ENCODE measurements at places on chromosomes 11 and 22.

- DNase-seq, result no peak
These were observed 65.5 kb downstream of the BCR start for GRCh38 chr22:23245799-23246136.

DNA sequence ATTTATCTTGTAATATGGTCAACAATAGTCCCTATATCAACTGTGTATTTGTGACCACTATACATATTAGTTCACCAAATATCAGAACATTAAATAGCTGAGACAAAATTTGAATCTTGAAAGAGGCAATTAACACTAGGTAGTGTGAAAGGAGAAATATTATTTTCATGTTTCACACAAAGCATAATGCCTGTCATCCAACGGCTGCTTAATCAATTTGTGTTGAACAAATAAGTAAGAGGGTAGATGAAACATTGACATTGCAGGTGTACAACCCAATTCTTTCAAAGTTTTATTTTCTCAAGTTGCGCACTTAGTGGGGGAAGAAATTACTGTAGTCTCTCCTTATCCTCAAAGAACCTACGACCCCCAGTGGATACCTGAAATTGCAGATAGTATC, 3.4 kb upstream of the OR8I2 start:
- no peak for DNase-seq

GRCh38 chr11:62452261-62452660, 33.4 kb downstream of the SCGB1A1 start:
- no peak for DNase-seq

DNA sequence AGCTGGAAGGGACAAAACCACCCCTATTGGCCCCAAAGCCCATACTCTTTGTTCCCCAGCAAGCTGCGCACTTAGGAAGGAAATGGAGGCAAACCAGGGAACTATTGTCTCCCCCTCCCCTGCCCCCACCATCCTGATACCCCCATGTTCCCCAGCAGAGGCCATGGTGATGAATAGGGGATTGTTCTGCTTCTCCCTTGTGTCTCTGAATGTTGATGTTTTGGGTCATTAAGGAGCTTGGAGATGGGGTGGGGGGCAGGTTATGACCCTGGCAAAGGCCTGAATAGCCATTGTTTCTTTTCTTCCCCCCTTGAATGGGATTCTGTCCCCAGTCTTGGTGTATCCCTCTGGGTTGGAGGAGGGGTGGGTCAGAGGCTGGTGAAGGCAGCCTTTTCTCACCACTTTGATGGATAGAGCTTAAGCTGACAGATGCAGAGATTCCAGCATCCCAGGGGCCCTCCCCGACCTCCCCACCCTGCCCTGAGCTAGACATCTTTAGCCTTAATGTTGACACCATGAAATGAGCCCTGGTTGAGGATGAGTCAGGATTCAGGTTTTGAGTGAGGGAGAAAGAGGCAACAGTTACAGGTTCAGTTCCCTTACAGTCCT, 8.3 kb downstream of the DTX4 start:
- no peak for DNase-seq

DNA sequence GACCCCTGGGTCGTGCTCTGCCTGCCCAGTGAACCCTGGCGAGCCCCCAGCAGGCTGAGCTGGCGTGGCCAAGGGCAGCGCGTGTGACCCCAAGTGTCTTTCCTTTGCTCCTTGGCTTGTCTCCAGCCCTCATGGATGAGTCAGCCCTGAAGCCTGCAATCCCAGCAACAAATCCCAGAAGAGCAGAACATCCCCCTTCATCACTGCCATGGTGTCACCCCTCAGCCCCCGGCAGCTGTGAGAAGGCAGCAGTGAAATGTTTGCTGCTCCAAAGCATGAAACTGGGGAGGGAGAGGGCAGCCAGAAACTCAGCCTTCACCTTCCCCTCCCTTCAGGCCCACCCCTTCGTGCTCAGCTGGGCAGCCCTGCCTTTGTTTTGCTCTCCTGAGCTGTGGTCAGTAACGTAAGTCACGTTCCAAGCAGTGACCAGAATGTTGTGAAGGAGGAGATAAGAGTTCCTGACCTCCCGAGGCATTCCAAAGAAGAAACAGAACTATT, 29.8 kb downstream of the ADAMTS15 start:
- DNase-seq, result peak; percentile 91

DNA sequence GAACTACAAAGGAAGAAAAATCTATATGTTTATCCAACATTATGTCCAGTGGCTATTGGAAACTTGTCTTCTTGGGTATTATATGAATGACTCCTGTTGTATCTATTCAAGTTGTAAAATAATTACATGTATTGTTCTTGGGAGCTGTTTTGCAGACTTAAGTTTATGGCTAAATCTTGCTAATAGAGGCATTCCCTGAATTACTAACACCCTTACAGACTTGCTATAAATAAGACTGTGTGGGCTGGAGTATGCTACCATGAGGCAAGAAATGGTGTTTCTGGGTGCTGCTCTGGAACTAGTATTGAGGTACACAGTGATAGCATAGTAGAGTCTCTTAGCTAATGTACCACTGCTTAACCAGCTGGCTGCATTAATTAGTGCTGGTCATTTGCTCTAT, 155.1 kb downstream of the HIPK3 start:
- DNase-seq, result peak; percentile 7

DNA sequence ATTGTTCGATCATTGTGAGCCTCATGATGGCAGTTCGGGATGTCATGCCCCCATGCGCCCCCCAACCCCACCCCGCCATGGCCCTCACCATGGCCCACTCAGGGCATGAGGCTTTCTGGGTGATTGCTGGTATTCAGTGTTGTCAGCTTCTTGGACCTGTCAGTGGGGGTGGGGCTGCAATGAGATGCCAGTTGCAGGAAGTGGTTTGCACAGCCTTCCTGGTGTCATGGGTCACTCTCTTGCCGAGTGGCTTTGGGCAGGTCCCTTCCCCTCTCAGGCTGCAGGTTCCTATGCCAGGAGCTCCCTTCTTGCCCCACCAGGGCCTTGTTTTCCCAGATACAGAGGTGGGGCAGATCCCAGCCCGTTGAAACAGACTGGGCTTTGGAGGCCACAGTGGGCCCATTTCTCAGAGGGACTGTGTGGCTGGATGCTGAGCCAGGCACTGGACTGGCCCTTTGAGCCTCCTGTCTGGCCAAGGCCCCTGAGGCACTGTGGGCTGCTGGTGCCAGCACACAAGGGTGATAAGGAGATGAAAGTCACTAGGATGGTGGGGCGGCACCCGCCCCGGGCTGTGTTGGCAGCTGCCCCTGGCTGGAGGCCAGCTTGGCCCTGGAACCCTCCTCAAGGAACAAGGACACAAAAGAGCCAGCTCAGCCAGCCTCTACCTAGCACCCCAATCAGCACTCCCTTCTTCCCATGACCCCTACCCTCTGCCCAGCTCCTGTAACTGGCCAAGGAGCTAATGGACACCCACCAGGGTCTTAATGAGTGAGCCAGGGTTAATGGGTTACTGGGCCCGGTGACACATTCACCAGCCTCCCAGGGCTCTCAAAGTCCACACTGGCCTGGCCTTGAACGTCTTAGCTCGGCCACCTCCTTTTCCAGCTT, 1.5 kb upstream of the GGT1 start:
- no peak for DNase-seq

DNA sequence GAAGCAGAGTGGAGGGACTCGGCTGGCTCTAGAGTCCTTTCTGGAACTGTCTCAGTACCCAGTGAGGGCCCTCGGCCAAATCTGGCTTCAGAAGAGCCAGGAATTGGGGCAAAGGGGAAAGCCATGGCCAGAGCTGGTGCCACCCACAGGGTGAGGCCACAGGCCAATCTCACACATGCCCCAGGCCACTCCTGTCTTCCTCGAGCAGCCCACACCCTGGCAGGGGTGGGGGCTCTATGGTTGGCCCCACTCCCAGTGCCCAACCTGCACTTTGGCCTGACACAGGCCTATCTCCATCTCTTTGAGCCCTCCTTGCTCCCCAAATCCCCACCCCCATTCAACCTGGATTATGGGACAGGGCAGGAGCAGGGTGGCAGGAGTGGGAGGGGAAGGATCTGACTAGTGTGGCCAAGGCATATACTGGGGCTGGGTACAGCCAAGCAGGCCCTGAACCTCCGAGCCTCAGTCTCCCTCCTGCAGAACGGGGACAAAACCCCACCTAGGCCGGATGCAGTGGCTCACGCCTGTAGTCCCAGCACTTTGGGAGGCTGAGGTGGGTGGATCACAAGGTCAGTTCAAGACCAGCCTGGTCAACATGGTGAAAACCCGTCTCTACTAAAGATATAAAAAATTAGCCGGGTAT, 6.9 kb downstream of the TST start:
- DNase-seq, result no peak

DNA sequence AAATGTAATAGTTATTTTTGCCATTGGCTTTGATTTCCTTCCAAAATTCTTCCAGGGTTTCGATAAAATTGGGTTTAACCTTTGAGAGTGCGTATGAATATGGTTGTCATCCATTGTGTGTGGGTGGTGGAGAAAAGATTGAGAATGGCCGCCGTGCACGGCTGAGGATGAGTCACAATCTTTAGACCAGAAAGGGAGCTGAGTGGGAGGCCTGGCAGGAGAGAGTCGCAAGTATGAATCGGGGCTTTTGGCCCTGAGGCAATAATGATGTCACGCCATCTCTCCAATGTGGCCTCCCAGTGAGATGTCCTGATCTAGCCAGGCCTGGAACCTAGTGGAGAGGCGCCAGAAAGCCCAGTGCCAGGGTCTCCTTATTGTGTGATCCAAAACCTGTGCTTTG, 33.1 kb upstream of the SMPD1 start:
- peak; percentile 71 for DNase-seq
